ENCODE measurements at places on chromosomes 5 and 9.

- DNase-seq, result no peak
Observed at GRCh38 chr9:137272241-137273094, 5.1 kb upstream of the TOR4A start.

DNA sequence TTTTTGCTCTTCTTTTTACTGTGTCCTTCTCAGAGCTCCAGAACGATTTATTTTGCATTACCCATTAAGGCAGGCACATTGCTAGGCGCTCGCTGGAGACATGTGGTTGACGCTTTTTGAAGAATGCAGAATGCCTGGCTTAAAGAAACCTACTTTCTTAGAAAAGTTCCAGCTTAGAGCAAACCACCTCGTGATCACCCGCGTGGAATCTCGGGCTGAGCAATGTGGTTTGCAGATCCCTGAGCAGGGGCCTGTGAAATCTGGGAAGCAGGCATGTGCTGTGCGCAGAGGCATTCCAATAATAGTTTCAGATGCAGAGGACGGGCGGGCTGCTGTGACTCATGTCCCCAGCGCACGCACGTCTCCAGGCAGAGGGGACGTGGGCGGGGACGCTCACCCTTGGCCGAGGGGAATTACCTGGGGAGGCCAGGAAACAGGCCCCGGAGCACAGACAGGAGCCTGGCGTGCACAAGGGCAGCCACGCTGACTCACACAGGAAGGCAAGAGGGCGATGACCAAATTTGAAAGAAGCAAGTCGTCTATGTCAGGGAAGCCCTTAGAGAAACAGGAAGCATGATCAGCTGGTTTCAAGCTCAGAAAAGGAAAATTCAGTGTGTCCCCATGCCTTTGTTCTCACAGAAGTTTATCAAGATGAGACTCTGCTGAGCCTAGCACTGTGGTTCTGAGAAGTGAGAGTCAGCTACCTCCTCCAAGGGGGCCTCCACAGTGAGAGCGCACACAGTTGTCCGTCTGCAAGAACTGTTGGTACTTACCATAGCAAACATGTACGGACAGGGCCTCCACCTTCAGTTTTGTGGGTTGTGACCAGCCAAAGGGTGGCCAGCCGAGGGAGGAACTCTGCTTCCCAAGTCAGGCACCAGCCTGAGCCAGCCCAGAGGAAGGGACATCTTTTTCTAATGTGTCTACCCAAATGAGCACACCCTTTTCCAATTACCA, 218.6 kb downstream of the PIK3R1 start:
- DNase-seq, result peak; percentile 97

DNA sequence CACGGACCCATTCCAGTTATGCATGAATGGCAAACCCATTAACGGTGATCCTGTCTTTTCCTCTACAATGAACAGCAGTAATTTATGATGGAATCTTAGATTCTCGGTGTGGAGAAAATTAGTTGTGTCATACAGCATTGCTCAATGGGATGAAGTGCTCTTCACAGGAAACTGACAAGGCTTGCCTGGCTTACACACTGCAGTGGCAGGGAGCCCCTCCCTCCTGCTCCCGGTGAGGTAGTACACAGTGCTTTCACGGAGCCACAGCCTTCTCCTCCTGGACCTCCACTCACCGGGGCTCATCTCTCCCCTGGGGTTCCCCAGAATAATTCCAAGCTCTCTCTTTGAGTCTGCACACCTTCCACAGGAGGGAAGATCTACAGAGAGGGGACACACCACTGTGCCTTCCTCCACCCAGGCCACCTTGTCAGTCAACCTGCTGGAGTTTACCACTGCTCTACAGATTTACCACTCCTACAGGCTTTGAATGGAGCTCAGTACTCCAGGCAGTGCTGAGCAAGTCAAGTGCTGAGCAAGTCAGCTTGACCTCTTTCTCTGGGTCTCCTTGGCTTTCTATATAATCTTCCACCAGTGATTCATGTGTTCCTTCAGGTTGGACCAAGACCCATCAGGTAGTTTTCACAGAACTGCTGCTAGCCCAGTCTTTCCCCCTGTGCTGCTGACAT, 59.1 kb upstream of the TBC1D2 start:
- DNase-seq, result peak; percentile 91

- no peak for DNase-seq
Observed at GRCh38 chr5:97363577-97363976, 180.5 kb upstream of the RIOK2 start.

DNA sequence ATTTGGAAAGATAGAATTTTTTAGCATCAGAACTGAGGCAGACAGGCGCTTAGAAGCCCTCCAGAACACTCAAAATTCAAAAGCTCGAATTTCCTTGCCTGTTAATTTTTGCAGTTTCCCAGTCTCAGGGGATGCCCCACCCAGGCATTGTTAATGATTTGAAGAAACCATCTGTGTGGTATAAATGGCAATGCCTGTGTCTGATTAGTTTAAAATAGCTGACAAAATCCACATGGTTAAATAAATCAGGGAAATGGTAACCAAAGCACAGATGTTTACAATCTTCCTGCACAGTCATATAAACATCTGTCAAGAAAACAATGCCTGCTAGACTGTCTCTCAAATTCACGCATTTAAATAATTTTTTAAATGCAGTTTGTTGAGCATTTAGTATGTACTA, 185.2 kb upstream of the RGMB start:
- no peak for DNase-seq

- no peak for DNase-seq
Observed at GRCh38 chr9:120740132-120740531, 25.9 kb upstream of the MEGF9 start.

DNA sequence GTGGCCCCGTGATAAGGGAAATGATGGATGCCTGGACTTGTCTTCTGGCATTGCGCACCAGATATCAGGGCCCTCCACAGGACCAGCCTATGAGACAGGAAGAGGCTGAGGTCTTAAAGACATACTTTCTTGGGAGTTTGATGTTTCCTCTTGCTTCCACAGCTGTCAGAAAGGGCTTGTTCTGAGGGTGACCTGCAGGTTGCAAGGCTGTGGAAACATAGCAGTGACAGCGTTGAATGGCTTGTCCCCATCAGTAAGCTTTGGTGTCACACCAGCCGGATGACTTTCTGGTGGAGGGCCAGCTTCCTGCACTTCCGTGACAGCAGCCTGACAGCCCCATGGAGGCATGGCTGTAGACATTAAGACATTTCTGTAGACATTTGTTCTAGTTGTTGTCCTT, 143.2 kb downstream of the C9orf152 start:
- DNase-seq, result no peak

Measured in epithelial cell of esophagus (primary cell).